ENCODE measurements at places on chromosomes 3 and 15.

DNA sequence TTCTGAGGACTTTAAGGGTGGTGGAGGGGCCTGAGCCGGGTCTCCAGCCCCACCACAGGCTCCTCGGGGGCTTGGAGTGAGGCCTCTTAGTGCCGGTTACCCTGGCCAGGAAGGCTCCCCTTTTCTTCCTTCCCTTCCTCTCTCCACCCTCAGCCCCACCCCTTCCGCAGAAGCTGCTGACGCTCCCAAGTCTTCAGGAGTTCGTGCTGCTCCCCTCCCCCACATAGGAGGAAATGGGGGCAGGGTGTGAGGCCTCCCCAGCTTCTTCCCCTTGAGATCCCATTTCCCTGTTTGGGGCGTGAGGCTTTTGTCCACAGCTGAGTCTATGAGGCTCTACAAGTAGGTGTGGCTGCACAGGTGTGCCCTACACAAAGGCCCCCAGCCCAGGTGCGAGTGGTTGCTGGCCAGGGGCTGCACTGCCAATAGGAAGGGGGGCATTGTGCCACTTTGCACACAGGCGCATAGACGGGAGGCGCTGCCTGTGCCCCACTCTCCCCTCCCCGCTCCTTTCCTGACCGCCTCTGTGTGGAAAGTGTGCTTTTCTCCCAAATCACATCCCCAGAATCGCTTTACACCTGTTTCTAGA lies 915 bp upstream of the CALML4 start:
- DNase-seq: no peak

DNA sequence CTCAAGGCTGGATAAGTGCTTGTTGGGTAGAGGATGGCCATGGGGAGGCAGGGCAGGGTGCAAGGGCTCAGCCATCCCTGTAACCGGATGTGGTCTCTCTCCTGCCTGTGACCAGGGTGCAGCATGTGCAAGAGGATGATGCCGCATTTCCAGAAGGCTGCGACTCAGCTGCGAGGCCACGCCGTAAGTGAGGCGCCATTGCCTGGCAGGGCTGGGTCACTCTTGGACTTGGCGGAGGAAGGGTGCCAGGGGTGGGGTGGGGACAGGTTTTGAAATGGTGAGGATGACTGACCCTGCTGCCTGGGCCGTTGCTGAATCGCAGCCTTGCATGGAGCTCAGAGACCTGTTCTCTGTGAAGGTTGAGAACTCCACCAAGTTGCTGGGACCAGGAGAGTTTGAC lies 49.3 kb downstream of the PDIA5 start:
- DNase-seq: no peak

GRCh38 chr3:54366839-54367238 lies 244.5 kb downstream of the CACNA2D3 start:
- no peak for DNase-seq

GRCh38 chr3:13296662-13297061 lies 123.5 kb downstream of the NUP210 start:
- no peak for DNase-seq

- DNase-seq: peak; percentile 88
These were observed 144.2 kb downstream of the ANO10 start for GRCh38 chr3:43477600-43477999.

- no peak for DNase-seq
These were observed 73.7 kb downstream of the ABHD5 start for GRCh38 chr3:43764471-43764870.

GRCh38 chr3:123634149-123635051 lies 49.5 kb upstream of the HACD2 start:
- no peak for DNase-seq

GRCh38 chr3:122824465-122825381 lies 29.9 kb downstream of the SLC49A4 start:
- DNase-seq: no peak

DNA sequence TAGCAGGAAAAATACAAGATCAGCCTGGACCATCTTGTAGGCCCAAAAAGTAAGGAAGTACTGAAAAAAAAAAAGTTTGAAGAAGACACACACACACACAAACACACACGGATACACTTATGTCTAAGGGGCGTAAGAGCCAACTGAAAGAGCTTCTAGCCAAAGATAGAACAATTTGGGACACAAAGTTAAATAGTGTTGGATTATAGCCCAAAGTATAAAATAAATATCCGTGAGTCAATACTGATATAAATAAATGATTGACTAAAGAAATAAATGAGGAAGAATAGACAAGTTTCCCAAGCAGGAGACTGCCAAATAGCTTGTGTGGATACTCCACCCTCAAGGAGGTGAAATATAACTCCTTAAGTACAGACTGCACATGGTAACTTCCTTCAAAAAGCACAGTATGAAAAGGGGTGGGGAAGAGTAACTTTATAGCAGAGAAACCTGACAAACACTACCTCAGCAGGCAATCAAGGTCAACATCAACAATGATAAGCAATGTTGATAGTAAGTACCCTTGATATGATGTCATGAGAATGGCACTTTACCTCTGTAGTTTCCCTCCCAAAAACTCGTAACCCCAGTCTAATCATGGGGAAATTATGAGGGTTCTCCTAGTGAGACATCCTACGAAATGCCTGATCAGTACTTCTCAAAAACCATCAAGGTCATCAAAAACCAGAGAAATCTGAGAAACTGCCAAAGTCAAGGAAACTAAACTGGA lies 187.3 kb upstream of the ATP11B start:
- DNase-seq: no peak

GRCh38 chr15:95557226-95558046 lies 773.1 kb upstream of the NR2F2 start:
- DNase-seq: no peak

DNA sequence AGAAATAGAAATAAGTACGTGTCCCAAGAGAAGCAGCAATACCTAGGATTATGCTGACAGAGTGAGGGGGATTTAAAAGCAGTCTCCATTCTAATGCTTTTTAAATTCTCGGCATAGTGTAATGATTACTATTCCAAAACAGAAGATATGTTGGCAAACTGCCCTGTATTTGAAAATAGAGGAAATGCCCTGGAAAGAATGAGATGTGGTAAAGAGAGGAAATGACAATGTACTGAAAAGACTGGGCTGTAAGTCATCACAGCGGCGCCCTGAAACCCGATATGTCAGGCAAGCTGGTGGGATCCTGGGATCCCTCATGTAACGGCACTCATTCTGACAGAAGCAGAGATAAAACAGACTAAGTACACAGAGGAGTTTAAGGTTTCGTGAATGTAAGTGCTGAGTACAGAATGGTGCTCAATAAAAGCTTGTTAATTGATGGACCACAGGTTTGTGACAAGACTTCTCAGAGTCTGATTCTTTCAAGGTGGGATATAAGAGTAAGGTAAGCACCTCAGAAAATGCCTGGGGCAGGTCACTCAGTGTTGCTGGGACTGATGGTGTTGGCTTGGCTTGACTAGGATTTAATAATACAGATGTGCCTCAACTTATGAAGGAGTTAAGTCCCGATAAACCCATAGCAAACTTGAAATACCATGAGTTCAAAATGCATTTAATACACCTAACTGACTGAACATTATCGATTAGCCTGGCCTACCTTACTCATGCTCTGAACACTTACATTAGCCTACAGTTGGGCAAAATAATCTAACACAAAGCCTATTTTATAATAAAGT lies 91.4 kb downstream of the NFKBIZ start:
- DNase-seq: peak; percentile 32

- no peak for DNase-seq
These were observed 31.8 kb downstream of the LPP start for GRCh38 chr3:188185717-188186251.
